Hair follicle dermal papilla cell (primary cell): ENCODE measurements at places on chromosomes 7 and 10. TPM values are rescaled to one million over a fixed set of nuclear protein-coding genes. Genes with fewer than 3 reads are reported as not detected.

The HMX2 gene
- not detected in 2 replicates for total RNA-seq

The UTF1 gene
- not detected in 2 replicates for total RNA-seq

The PRKG1 gene
- 51.0 and 52.4 TPM in 2 replicates for total RNA-seq

The CCDC7 gene
- 16.2 and 19.4 TPM in 2 replicates for total RNA-seq

The INPP5A gene
- 25.5 and 25.8 TPM in 2 replicates for total RNA-seq

The CALCR gene
- total RNA-seq, result not detected in 2 replicates

The NKX1-2 gene
- total RNA-seq, result 0.16 TPM in 1 of 2 replicates, not detected in the other

The LRRD1 gene
- 0.16 TPM in 1 of 2 replicates, not detected in the other for total RNA-seq

The BRI3 gene
- 62.6 and 62.7 TPM in 2 replicates for total RNA-seq

The TMEM236 gene
- 0.16 TPM in 1 of 2 replicates, not detected in the other for total RNA-seq
